ENCODE measurements at places on chromosomes 5 and 9.

GRCh38 chr9:12817702-12818101 lies 42.9 kb downstream of the LURAP1L start:
- DNase-seq = peak; percentile 47

DNA sequence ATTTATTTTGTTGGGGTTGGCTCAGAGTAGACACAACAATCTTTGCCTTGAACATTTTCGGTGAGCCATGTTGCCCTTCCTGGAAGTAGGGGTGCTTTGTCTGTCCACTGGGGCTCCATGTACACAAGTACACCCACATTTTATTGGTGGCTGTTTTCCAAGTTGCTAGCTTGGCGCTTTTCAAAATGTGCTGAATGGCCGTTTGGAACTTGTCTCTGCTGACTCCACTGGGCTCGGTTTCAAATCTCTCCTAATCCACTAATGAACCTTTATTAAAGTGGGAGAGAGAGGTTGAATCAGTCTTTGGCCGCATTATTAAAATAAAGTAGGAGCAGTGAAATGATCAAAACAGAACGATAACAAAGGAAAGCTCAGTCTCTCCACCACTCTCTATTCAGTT lies 64.6 kb upstream of the TAF11L2 start:
- no peak for DNase-seq

DNA sequence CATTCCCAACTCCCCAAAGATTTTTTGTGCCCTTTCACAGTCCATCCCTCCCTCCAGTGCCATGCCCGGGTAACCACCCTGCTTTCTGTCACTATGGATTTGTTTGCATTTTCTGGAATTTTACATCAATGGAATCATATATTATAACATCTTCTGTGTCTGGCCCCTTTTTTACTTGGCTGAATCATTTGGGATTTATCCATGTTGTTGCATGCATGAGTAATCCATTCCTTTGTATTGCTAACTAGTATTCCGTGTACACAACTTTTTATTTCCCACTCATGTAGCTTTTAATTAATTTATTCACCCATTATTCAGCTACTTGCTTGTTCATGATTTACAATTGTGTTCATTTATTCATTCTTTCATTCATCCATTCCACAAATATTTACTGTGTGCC lies 94.1 kb downstream of the FGF18 start:
- DNase-seq = no peak

DNA sequence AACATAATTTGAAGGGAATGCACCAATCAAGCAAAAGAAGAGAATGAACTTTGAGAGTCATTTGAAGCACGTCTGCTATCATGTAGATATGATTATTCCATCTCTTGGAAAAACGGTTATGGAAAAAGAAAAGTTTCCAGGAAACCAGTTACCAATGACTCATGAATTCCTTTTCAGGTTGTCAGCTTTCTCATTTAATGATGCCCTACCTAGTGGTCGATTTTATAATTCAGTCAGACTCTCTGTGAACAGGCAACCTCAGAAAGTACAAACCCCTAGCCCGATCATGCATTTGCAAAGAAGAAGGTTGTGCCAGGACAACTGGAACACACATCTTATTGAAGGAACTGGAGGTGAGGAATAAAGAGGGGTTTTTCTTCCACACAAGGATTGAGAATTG lies 355.1 kb upstream of the GRIA1 start:
- DNase-seq = no peak

DNA sequence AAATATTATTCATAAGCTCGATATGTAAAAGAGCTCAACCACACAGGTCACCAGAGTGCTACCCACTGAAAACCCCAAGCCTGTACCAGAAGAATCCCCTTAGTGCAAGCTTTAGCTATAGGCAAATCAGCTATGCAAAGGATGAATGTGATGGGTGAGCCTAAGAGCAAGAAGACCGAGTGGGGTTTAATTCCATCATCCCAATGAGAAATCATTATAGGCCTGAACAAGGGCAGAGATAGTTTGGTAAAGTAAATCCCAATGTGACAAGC lies 21.8 kb downstream of the ELOVL7 start:
- no peak for DNase-seq

DNA sequence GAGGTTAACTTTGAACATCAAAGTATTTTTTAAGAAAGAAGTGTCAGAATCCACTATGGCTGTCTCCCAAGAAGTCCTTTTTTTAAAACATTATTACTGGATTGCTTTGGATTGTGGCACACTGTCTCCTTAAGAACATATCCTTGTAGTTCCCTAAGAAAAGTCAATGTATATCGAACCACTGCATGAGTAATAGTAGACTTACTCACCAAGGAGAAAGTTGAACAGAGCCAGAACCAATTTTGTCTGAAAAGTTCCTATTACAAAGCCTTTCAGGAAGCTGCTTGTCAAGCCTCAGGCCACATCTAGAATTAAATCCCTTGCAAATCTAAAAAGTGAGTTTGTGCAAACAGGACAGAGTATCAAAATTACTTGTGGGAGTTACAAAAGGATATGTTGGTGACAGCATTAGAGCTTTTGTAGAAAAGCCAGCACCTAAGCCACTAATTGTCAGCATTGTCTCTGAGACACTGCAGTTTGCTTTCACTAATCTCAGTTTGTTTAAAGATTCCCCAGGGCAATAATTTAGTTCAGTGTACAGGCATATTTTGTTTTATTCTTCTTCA lies 195.4 kb downstream of the MPDZ start:
- DNase-seq = no peak

GRCh38 chr9:127877566-127877998 lies at the start of gene AK1:
Gene AK1 (minus strand): TSS chr9:127877675. CDS start chr9:127874617, 3,058 bp downstream.
- DNase-seq = no peak

GRCh38 chr5:52943285-52943684 lies 45.9 kb upstream of the ITGA2 start:
- DNase-seq = no peak

GRCh38 chr5:142235870-142236672 lies 88.8 kb downstream of the SPRY4 start:
- no peak for DNase-seq

DNA sequence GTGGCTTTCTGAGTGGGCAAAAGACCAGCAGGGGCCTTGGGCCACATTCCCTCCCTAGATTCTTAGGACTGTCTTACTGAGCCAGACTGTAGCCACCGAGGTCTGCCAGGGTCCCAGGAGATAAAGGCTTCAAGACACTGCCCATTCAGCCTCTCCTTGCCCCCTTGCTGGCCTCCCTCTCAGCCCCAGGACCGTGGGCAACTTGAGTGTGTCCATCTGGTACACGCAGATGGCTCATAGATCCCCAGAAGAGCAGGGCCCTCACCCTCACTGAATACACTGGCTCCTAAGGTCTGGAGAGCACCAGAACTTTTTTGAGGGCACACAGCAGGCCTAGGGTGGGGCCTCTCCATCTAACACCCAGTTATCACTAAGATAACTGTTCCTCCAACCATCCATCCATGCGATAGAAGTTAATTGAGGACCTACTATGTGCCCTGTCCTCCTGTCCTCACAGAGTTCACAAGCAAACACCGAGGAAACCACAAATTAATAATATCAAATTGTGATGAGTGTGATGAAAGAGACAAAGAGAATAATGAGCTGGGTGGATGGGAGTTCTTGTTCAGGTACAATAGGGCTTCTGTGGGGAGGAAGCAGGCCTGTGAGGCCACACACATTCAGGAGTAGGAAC lies 4.9 kb upstream of the PDGFRB start:
- no peak for DNase-seq

- no peak for DNase-seq
Observed at GRCh38 chr5:33688066-33688465, 203.7 kb downstream of the ADAMTS12 start.

GRCh38 chr5:69368458-69369339 lies 621 bp downstream of the AK6 start:
- DNase-seq = peak; percentile 5
